ENCODE measurements at places on chromosomes 1 and 21.

DNA sequence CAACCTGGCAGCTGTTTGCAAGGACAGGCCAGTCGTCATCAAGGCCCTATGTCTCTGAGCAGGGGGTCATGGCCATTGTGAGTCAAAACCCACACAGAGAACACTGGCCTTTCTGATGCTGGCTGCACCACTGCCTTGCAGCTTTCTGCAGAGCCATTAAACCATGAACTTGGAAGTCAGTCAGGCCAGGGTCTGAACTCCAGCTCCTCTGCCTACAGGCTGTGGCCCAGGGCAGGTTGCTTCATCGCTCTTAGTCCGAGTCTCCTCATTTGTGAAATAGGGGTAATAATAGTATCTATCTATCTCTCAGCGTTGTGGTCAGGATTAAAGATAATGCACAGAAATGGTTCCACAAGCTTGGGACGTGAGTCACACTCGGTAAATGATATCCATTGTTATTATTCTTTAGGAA, 35.8 kb upstream of the HIVEP3 start:
- no peak for DNase-seq

DNA sequence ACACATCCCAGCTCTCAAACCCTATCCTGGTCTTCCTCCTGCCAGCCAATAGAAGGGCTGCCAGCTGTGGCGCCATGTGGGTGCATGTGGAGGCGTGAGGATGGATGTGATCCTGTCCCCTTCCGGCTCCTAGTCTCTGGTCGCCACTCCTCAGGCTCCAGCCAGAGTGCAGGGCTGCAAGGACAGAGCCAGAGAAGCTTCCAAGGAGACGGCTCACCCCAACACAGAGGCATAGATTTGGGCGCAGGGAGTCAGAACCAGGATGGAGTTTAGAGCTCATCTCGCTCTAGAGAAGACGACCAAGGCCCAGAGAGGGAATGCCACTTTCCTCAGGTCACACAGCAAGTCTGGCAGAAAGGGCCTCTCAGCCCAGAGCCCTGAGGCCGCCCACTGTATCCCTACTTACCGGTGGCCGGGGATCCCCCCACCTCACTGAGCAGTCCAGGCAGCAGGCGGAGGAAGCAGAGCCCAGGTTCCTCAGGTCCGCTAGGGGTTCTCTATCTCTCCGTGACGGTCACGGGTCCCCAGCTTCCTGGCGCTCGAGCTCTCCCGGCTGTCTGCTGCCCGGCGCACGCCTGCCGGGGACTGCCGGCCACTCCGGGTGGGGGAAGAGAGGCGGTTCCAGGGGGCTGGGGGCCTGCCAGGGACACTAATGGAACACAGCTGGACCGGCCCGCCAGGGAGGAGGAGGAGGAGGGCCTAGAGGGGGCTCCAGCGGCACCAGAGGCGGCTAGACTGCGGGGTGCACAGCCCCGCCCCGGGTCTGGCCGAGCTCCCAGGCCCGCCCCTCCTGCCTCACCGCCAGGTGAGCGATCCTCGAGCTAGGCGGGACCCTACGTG, at the start of gene COL16A1:
Gene COL16A1, minus strand, starts transcription at position 587 of the 840 bp plus-strand sequence. CDS start 1,824 bp downstream, outside the sequence.
- DNase-seq = no peak

GRCh38 chr1:97254731-97255463, 533.3 kb downstream of the PTBP2 start:
- DNase-seq = no peak

GRCh38 chr1:240414237-240414636, 197.7 kb downstream of the GREM2 start:
- no peak for DNase-seq

DNA sequence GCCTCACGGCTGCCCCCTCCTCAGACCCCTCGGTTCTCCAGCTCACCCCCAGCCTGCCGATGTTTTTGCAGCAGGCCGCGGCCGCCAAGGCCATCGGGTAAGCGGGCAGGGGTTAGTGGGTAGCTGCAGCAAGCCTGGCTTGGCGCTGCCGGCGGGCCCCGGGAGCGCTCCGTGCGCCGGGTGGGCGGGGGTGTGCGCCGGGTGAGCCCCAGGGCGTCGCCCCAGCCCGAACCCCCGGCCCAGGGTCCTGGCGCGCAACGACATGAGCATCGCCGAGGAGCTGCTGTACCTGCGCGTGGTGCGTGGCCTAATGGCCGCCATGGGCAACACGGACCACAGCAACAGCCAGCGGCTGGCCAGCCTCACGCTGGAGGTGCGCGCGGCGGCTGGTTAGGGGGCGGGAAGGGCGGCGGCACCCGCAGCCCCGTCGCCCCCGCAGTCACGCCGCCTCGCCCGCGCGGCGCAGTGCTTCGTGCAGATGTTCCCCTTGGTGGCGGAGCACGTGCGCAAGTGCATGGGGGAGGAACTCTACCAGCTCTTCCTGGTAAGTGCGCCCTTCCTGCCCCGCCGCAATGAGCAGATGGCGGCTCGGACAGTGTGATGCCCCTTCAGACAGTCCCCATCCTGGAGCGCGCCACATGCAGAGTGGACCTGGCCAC, 6.5 kb downstream of the RNU5D-1 start:
- no peak for DNase-seq

GRCh38 chr1:230136453-230137336, 69.7 kb downstream of the GALNT2 start:
- no peak for DNase-seq

DNA sequence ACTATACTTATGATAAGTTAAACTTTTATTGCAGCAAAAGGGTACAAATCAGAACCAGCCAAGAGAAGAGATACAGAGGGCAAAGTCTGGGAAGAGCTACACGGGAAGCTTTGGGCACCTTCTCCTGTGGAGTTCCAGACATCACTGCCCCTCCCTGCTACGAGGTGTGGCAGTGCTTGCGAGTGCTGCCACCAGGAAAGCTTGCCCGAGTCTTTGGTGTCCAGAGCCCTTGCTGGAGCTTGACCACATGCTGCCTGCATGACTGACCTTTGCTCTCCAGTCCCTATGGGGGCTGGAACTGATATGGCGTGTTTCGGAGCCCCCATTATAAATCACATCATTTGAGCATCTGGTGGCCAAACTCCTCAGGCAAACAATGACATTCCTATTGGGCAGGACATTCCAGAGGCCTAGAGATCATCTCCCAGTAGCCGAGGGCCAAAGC, 23.4 kb downstream of the PLEKHO1 start:
- no peak for DNase-seq

DNA sequence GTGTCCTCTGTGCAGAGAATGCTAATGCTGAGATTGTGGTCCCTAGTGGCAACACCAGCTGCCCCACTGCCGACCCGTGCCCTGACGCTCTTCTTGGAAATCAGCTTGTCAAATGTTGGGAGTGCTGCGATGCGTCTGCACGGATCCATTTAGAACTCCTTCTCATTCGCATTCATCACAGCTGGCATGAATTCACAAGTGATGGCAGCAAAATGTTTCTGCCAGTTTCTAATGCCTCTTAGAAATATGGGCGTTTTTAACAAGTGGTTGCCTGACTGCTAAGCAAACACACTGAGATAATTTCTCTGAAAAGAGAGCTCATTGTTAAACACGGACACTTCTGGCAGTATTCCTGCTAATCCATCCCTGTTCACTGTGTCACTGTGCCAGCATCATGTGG, 131.9 kb upstream of the KCNJ6 start:
- DNase-seq = no peak

DNA sequence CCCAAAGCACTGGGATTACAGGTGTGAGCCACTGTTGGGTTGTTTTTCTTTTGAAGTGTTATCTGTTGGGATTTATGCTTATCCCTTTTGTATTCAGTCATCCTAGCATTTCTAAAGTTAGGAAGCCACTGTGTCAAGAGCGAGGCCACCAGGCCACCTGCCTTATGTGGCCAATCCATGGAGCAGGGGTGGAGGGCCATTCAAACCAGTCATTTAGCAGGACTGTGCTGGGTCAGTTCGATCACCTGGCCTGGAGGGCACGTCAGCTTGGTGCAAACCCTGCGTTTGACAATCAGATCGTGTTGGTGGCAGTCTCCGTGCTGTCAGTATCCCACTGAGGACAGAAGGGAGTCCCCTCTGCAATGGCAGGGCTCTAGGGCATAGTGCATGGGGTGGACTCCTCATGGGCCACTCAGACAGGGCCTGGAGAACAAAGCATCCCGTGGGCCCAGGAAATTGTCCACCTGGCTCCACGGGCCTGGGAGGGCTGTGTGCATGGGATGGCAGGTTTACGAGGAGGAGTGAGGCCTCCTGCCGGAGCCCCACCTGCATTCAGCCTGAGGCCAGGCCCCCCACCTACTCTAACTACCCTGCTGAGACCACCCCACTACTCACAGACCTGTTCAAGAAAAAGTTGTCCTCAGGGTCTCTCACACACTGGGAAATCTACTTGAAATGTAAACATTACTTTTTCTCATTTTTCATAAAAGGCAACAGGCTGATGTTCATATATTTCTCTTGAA, 242.3 kb downstream of the SDCCAG8 start:
- DNase-seq = no peak

DNA sequence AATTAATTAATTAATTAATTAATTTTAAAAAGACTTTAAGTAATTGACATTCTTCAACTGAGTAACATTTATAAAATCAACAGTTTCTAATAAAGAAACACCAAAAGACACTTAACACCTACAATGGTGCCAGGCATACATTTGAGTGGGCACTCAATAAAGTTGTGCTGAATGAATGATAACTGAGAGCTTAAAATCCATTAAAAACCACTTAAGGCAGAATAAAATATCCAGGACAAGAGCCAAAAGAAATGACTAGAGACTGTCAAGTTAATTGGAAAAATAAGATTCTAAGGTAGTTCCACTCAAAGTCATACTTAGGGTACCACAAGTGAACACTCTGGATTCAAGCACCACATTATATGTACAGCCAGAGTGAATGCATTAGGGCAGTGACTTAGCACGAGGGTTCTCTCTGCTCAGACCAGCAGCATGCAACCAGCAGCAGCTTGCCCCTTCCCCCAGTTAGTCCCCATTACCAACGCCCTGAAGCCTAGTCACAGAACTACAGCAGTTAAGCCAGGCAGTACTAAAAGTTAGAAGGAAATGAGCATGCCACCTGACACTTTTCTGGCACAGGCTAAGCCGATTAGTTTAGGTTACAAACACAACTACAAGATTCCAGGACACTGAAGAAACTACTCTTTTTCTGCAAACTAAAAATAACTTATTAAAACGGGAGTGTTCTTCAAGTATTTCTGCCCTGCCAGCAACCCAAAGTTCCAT, 46.5 kb downstream of the LUZP1 start:
- DNase-seq = no peak

GRCh38 chr1:112735752-112736151, 20.6 kb upstream of the PPM1J start:
- no peak for DNase-seq

DNA sequence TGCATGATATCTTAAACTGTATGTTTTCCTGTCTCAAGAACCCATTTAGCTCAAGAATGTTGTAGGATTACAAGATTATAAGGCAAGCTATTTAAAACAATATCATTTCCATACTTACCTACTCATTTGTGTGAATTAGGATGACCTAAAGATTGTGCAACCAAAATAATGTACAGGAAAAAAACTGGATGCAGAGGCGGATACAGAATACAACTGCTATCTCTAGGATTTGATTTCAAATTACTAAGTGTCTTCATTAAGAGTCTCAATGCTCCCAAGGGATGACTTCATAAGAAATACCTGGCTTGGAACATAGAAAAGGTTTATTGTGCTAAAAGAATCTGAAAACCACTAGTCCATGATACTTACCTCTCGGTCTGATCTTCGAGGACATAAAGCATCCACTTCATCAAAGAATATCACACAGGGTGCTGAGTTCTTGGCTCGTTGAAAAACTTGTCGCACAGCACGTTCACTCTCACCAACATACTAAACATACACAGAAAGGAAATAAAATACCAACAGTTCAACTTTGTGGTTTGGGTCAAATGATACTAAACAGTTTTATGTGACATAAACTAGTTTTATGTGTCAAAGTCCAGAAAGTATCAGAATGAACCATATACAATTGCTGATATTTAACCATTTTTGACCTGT, 54.9 kb downstream of the NVL start:
- DNase-seq = no peak

DNA sequence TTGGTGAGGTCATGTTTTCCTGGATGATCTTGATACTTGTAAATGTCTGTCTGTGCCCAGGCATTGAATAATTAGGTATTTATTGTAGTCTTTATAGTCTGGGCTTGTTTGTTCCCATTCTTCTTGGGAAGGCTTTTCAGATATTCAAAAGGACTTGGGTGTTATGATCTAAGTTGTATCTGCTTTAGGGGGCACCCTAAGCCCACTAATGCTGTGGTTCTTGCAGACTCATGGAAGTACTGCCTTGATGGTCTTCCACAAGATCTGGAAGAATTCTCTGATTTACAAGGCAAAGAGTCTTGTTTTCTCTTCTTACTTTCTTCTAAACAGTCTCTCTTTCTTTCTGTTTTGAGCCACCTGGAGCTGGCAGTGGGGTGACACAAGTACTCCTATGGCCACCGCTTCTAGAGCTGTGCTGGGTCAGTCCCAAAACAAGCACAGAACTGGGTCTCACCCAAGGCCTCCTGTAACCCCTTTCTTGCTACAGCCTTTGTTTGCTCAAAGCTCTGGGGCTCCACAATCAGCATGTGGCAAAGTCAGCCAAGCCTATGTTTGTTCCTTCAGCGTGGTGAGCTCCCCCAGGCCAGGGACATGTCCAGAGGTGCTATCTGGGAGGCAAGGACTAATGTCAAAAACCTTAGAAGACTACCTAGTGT, 12.6 kb downstream of the VN1R5 start:
- DNase-seq = no peak

DNA sequence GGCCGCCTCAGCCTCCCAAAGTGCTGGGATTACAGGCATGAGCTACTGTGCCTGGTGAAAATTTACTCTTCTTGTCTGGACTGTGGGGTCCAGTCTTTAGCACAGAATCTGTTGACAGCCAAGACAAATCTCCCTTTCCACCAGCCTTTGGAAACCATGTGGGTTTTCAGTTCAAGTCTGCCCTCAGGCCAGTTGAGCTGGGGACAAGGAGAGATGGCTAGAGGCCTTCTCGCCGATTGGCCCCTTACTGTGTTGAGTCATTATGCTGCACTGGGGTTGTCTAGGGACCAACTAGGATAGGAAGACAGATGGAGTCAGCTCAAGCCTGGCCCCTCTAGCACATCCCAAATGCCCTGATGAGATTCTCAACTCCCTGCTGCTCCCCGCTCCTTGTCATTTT, 8.6 kb upstream of the NKAIN1 start:
- no peak for DNase-seq

DNA sequence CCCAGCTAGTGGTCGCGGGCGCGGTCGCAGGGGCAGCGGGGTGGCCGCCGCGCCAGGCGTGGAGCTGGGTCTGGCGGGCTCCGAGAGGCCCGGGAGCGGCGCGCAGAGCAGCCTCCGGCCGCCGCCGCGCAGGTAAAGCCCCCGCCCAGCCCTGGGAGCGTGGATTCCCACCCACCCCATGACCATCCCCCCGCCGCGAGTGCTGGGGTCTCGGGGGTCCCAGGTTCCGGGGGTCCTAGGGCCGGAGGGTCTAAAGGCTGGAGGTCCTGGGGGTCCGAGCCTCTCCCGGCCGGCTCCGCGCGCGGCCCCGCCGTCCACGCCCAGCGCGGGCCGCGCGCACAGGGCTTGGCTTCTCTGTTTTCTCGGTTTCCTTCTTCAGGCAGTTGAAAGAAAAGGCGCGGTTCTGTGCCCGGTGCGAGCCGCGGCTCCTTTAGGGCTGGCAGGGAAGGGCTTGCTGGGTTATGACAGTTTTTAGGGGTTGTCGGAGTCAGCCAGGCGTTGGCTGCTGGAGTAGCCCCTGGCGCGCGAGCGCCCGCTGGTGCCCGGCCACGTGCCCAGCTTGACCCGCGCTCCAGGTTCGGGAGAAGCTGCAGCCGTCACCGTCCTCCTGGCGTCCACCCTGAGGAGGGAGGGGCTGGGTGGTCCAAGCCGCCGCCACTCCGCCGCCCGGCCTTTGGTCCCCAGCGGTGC, 359 bp downstream of the LRRC3 start:
- peak; percentile 28 for DNase-seq

- no peak for DNase-seq
Observed at GRCh38 chr1:4557949-4558348, 96.5 kb upstream of the AJAP1 start.

Measured in activated CD4-positive, alpha-beta T cell treated with anti-CD3 and anti-CD28 coated beads, Interleukin-2, amount 50 U/mL, for 16 hours (primary cell).